ENCODE measurements at places on chromosomes 1 and 21. TPM values are rescaled to one million over a fixed set of nuclear protein-coding genes. Genes with fewer than 3 reads are reported as not detected.

The ITLN2 gene
- 0.52 TPM for total RNA-seq

The TRIM67 gene
- 0.39 TPM for total RNA-seq

The BCAN gene
- not detected for total RNA-seq

The CELA3A gene
- not detected for total RNA-seq
